Activated CD4-positive, alpha-beta T cell treated with anti-CD3 and anti-CD28 coated beads, Interleukin-2, amount 50 U/mL, for 1 hour (primary cell): ENCODE measurements at places on chromosomes 1 and 21.

DNA sequence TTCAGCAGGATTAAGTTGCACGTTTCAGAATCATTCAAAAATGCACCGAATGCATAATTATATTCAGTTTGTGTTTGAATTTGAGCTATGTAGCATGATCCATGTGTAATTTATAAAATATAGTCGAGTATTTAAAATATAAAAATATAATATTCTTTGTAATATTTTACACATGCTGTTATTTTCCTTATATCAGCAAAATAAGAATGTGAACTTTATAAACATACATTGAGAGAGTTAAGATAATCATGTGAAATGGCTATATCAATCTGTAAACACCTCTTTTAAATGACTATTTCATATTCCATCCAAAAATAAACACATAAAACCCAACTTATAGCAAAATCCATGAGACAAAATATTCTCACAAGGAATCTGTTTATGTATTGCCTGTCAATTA, 303.7 kb downstream of the LRRC7 start:
- no peak for DNase-seq

GRCh38 chr1:6393400-6394187, at the start of gene ACOT7:
ACOT7 (minus strand) TSS chr1:6393767; CDS start chr1:6393399, 368 bp downstream.
- peak; percentile 90 for DNase-seq

DNA sequence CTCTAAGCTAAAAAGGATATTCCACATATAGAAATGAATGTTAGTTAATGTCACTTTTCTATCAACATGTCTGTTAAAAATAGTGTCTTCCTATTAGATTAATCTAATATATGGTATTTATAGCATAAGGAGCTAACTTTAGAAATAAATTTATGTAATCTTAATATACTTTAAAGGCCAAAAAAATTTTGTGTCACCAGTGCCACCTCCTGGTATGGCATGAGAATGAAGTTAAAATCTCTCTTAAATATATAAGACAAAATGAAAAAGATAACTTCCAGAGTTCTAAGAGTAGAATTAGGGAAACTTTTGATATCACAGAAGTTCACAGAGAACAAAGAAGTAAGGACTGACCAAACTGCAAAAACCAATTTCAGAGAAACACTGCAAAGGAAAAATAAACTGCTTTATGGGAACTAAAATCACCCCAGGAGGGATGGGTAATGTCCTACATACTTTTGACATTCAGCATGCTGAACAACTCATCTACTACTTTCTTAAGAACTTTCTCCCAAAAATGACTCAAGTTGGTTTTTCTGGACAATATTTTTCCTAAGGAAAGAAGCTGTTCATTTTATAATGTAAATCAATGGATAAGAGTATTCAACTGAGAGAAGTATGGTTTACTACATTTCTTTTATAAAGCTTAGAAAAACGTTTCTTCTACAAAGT, 82.8 kb downstream of the TRIM33 start:
- DNase-seq = peak; percentile 7

GRCh38 chr1:74571891-74572290, 59.5 kb upstream of the LRRC53 start:
- no peak for DNase-seq

- DNase-seq = no peak
These were observed 80.6 kb downstream of the ELAVL4 start for GRCh38 chr1:50189369-50189768.

DNA sequence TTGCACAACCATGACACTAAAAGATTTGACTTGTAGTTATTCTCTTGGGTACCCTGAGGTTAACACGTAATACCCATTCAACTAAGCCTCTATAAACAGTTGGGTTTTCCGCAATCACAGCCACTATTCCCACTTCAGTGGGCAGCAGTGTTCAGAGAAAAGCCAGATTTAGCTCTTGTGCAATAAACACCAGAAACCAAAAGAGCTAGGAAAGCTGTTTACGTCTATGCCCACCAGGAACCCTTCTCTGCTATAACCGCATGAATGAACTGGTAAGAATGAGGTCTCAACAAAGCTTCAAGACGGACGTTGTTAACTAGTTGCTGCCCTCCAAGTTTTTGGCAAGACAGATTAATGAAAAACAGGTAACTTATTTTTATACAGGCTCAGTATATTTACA, 101.3 kb downstream of the SLC45A1 start:
- no peak for DNase-seq

GRCh38 chr1:239819096-239819495, 272.6 kb upstream of the FMN2 start:
- no peak for DNase-seq

DNA sequence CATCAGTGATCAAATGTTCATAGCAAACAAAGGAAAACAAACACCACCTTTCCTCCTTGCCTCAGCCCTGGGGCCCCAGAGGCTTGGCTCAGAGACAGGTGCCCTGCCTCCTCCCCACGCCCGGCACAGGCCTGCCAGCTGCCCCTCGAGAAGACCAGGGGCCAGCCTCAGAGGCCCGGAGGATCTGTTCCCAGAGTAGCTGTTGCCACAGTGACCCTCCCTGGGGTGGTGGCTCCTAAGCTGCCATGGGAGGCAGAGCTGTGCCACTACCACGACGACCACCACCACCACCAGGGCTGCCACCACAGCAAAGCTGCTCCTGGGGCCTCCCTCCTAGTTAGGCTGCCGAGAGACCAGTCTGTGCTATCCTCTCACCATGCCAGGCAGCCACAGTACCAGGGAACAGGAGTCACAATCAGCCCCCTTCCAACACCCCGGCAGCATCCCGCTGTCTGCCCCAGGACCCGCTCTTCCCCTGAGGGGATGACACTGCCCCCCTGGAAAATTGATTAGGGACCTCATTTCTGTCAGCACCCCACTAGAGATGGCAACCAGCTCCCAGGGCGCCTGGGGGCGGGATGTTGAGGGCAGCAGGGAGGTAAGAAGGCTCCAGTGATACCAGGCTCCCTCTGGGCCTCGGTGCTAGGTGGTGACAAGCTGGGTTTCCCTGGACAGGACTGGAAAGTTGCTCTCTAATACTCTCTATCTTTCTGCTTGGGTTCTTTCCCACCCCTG, 30.5 kb downstream of the KCNC4 start:
- no peak for DNase-seq

DNA sequence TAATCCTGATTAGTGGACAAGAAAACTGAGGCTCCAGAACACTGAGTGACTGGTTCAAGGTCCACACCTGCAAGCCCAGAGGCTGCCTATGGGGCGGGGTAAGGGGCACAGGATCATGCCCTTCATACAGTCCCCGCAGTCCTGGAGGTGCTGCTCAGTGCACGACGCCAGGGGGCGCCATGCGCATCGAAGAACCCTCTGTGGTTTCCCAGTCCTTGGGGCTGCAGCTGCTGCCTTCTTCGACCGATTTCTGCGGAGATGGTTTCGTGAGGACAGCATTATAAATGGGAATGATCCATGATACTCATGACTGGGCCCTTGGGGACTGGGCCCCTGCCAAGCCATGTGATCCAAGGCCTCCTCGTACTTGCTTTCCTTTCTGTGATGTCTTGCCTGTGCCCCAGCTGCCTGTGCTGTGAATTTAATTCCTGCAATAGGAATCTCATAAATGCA, 37.1 kb upstream of the ARHGEF10L start:
- DNase-seq = peak; percentile 43

- DNase-seq = no peak
These were observed 63.5 kb downstream of the SKI start for GRCh38 chr1:2291577-2291976.

- DNase-seq = no peak
These were observed 7.5 kb upstream of the KPNA6 start for GRCh38 chr1:32100359-32100758.

DNA sequence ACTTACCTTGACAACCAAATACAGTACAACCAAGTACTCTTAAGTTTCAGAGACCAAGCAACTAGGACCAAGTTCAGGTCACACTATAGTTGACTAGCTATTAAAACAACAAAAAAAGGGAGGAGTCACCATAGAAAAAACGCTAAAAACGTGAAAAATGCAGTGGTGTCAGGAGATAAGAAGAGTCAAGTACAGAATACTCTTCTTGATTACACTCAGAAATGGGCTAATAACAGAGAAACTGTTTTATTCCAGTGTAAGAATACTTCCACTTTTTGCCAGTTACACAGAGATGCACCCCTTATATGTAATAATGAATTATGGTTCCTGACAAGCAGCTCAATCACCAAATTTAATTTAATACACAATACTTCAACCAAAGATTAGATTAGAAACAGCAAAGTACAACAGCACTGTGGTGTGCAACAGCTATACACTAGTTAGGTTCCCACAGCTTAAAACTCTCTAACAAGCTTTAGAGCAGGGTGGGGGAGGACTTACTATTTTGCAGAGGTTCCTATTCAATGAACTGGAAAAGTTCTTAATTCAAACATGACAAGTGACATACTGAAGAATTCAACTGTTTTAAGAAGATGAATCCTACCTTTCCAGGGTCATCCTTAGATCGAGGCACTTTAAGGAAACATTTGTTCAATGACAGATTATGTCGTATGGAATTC, 70.4 kb downstream of the FOXJ3 start:
- no peak for DNase-seq

DNA sequence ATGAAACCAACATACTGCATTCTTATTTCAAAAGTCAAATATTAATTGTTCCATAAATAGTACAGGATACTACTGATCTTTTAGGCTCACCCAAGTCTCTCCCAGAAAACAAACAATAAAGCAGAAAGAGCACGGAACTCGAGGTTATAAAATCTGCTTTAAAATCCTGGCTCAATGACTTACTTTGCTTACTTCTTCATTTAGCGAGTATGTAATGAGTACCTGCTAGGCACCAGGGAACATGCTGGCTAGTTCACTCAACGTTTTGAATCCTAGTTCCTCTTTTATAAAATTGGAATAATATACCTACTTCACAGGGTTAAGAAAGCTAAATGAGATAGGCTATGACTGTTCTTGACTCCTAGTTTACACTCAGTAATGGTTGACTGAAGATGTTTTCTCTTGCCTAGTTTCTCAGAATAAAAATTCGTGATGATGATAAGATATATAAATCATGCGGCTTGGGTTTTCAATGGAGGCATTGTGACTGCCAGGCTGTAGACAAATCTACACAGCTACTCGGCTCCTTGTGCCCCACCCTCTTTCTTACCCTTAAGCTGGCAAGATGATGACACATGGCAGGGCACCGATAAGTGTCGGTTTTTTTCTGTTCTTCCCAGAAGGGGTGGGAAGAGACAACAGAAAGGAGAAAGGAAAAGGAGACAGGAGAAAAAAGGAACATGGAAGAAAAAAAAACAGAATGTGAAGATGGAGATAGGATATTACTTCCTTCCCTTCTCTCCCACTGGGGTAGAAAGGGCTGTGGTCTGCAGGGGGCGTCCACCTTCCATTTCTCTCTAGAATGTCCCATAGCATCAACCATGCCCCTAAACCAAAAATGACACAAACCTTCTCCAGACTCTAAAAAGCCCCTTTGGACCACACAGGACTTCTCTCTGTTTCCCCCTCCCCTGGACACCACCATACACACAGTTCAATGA, 507.1 kb downstream of the SMYD3 start:
- no peak for DNase-seq

- DNase-seq = no peak
These were observed 123.2 kb downstream of the LHX8 start for GRCh38 chr1:75257424-75257823.

DNA sequence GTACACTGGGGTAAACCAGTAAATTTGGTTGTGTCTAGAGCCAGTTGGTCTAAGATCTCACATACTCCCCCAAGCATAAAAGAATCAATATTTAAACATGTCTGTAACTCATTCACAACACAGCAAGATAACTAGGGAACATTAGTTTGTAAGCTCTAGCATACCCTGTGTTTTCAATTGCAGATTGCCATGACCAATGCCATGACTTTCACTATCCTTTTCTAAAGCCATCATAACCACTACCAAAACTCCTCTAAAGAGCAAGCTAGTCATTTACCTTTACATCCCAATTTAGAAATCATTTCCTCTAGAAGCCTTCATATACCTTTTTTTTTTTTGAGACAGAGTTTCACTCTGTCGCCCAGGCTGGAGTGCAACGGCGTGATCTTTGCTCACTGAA, 56.5 kb upstream of the PLA2G4A start:
- no peak for DNase-seq

DNA sequence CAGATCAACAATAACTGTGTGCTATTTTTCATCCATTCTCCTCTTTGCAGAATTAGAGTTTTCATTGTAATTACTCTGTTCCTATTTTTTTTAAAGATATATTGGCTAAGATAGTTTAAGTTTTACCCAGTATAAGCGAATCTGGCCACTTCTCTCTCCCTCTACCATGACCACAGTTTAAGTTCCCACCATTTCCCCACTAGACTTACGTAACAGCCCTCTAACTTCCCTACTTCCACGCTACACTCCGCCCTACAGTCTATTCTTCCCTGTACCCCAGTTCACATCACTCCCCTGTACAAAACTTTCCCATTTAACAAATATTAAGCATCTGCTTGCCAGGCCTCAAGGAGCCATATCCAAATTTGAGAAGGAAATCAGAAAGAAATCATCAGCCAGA, 16.5 kb downstream of the CTSK start:
- no peak for DNase-seq

DNA sequence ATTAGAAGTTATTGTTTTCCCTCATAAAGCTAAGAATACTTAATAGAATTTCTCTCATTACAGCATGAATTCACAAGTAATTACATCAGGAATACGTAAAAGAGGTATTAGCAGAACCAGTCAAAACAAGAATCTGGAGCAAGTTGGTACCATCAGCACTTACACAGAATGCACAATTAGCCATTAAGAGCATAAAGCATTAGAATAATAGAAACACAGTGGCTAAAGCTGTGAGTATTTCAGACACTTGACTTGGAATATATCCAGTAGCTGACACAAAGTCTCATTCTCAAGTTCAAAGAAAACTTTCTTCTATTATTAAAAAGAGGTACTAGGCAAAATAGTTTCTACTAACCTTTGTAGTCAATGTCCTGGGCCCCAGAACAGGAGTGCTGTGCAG, 49.6 kb downstream of the KRTAP19-8 start:
- no peak for DNase-seq

- DNase-seq = no peak
These were observed 16.0 kb downstream of the CHD5 start for GRCh38 chr1:6163973-6164617.

DNA sequence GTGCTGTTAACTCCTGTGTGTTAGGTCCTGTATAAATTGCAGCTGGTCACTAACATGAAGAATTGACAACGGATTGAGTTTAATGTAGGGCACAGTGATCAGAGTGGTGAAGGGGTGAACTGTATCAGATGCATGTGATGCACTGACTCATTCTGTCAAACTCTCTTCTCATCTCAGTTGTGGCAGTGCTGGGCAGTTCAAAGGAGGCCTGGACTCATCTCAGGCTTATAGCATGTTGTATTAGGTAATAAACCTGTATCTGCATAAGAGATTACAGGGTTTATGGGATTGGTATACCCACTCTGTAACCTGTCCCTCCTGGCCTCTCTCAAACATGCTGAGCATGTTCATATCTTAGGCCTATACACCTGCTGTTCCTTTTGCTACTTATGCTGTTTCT, 12.4 kb upstream of the GBP3 start:
- DNase-seq = no peak
